SHP77 treated with DMSO at 0.1 percent for 48 hours (cell line): ENCODE measurements at places on chromosomes 2 and 18.

GRCh38 chr18:57150081-57150480 is 3.2 kb downstream of the BOD1L2 start:
- DNase-seq, result no peak

GRCh38 chr2:47205576-47206141 is 50.6 kb upstream of the STPG4 start:
- DNase-seq, result no peak

DNA sequence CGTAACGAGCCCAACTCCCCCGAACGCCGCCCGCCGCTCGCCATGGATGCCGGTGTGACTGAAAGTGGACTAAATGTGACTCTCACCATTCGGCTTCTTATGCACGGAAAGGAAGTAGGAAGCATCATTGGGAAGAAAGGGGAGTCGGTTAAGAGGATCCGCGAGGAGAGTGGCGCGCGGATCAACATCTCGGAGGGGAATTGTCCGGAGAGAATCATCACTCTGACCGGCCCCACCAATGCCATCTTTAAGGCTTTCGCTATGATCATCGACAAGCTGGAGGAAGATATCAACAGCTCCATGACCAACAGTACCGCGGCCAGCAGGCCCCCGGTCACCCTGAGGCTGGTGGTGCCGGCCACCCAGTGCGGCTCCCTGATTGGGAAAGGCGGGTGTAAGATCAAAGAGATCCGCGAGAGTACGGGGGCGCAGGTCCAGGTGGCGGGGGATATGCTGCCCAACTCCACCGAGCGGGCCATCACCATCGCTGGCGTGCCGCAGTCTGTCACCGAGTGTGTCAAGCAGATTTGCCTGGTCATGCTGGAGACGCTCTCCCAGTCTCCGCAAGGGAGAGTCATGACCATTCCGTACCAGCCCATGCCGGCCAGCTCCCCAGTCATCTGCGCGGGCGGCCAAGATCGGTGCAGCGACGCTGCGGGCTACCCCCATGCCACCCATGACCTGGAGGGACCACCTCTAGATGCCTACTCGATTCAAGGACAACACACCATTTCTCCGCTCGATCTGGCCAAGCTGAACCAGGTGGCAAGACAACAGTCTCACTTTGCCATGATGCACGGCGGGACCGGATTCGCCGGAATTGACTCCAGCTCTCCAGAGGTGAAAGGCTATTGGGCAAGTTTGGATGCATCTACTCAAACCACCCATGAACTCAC is 673 bp downstream of the PCBP1 start:
- DNase-seq, result no peak

DNA sequence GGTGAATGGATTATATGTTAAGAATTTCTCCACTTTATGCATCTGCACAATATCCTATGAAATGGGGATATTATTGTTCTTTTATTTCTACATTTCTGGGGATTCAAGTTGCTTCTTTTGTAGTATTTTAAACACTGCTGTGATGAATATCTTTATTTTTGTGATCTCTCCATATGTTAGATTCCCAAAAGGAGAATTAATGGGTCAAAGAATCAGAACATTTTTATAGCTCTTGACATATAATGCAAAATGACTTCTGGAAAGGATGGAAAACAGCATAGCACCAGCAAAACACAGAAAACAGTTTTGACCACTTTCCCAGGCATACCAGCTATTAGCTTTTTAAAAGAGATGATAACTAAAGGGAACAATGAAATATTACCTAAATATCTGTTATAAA is 135.5 kb downstream of the NCKAP5 start:
- DNase-seq, result no peak

DNA sequence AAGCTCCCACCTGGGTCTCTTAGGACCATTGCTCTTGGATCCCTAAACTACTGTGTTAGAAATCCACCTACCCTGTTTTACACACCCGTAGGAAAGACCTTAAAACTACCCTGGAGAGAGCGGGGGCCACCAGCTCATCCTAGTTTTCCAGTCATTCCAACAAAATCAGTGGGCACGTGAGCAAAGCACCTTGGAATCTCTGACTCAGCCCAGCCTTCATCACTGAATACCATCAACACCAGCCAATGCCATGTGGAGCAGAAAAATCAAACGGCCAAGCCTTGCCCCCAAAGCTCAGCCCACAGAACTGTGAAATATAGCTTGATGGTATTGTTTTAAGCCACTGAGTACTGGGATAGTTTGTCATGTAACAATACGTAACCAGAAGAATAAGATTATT is 449.7 kb upstream of the CHAC2 start:
- DNase-seq, result no peak

GRCh38 chr2:181058378-181059269 is 78.2 kb downstream of the UBE2E3 start:
- no peak for DNase-seq

DNA sequence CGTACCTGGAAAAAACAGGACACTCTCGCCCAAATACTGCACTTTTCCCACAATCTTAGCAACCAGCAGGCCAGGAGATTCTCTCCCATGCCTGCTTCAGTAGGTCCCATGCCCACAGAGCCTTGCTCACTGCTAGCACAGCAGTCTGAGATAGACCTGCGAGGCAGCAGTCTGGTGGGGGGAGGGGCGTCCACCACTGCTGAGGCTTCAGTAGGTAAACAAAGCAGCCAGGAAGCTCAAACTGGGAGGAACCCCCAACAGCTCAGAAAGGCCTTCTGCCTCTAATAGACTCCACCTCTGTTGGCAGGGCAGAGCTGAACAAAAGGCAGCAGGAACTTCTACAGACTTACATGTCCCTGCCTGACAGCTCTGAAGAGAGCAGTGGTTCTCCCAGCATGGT is 1202.8 kb upstream of the ACVR2A start:
- peak; percentile 14 for DNase-seq

DNA sequence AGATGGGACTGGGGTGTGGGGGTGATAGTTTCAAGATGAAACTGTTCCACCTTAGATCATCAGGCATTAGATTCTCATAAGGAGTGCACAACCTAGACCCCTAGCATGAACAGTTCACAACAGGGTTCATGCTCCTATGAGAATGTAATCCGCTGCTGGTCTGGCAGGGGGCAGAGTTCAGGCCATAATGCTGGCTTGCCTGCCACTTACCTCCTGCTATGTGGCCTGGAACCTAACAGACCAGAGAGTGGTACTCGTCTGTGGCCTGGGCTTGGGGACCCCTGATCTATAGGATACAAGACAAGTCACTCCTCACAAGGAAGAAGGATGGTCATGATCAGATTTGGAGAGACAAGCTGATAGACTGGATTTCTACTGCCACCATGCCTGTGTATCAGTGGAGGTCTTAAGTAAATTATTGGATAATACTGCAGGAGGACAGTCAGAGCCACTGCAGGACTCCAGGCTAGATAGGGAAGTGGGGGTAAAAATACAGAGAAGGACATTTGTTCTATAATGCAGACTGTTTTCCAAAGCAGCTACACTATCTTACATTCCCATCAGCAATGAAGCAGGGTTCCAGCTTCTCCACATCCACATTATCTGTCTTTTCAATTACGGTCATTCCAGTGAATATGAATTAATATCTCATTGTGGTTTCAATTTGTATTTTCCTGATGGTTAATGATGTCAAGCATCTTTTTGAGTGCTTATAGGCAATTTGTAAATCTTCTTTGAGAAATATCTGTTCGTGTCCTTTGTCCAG is 28.8 kb upstream of the APOB start:
- DNase-seq, result no peak
